ENCODE measurements at places on chromosomes 12 and 14.

- DNase-seq = no peak
These were observed at the start of gene SERPINA5 for GRCh38 chr14:94581127-94581999. SERPINA5 (plus strand) TSS chr14:94581426; CDS start chr14:94587363, 5,937 bp downstream.

DNA sequence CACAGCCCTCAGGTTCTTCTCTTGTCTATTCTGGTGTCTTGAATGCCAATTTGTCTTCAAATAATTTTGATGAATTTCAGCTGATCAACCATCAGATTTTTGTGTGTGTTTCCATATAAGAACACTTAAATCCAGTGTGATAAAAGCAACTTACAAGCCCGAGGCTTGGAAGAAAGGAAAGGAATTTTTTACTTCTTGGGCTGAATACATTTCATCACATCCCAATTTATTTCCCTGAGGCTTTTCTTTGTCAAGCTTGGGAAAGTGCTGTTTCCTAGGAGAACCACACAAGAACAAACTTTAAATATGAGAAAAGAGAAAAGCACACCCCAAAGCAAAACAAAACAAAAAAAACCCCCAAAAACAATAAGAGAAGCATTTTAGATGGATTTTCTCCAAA is 26.6 kb downstream of the GPRC5D start:
- no peak for DNase-seq

GRCh38 chr14:52835122-52835903 is 43.9 kb upstream of the GNPNAT1 start:
- no peak for DNase-seq

DNA sequence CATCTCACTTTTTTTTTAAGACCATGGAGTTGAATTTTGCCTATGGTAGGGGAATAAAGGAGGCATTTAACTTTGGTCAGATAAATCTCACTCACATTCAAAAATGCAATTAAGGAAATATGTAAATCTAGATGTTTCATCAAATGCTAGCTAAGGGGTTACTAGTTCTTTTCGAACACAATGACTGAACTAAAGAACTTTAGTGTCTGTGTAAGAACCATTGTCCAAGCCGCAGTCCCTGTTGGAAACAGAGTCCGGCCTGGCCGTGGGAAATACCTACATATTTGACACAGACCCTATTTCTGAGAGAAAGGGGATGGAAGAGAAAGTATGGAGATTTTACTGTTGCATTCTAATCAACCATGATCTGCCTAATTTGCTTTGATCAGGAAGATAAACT is 17.4 kb downstream of the LGR5 start:
- no peak for DNase-seq

- DNase-seq = peak; percentile 96
These were observed 16.4 kb downstream of the LRCOL1 start for GRCh38 chr12:132593938-132594358.

- DNase-seq = no peak
These were observed 584.5 kb upstream of the TBX3 start for GRCh38 chr12:115268451-115268850.

DNA sequence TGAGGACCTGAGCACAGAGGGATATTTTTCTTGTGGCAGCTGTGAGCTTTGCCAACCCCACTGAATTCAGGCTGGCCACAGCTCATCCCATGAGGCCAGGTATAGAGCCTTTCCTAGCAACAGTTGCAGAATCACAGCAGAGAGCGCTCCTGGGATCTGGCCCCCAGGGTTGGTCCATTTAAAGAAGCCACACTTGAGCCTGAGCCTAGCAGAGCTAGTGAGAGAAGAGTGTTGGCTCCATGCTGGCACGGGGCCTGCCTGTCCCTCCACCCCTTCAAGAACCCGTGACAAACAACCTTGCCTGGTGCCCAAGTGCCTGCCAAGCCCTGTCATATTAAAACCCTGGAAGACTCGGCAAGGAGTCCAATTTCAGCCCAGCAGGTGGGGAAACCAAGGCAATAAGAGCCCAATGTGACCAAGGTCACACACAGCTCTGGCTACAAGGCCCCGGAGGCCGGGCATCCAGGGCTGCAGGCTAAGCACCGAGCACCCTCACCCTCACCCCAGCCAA is 91.6 kb downstream of the LRRC74A start:
- DNase-seq = peak; percentile 41

- DNase-seq = no peak
These were observed 151.5 kb upstream of the PARP11 start for GRCh38 chr12:4024701-4025100.

GRCh38 chr14:22650046-22650739 is 6.0 kb upstream of the OR6J1 start:
- no peak for DNase-seq

GRCh38 chr12:123032736-123033391 is 52.4 kb downstream of the ARL6IP4 start:
- no peak for DNase-seq

DNA sequence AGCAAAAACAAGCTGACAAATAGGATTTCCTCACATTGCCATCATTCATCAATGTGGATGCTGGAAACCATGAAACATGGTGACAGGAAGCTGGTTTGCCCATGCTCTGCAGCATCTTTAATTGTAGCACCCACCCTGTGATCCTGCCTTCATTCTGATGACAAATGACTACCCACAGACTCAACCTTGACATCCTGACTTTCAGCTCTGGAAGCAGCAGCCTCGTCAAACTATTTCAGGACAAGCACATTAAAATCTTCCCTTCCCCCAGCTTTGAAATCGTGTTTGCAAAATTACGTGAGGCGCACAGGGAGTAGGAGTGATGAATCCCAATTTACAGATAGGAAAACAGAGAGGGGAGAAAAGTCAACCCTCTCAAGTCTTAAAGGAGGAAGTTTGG is 285.5 kb downstream of the GLT1D1 start:
- DNase-seq = no peak

GRCh38 chr14:23776296-23776695 is 140.1 kb downstream of the DHRS2 start:
- no peak for DNase-seq

DNA sequence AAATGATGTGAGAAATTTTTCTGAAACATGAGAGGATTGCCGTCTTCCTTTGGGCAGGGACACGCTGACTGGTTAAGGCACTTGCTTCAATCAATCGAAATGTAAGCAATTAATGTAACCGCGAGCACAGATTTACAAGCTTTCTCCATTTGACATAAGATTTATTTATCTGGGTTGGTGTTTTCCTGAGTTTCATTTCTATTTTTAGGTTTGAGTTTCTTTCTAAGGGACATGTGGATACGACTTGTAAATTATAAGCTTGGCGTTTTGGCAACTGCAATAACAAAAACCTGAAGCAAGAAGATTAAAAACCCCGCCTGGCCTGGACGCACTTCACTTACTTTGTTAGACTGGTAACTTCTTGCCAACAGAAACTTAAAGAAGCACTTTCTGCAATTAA is 20.3 kb upstream of the SINHCAF start:
- DNase-seq = no peak

- DNase-seq = no peak
These were observed 22.6 kb upstream of the BMP4 start for GRCh38 chr14:53979113-53979681.

DNA sequence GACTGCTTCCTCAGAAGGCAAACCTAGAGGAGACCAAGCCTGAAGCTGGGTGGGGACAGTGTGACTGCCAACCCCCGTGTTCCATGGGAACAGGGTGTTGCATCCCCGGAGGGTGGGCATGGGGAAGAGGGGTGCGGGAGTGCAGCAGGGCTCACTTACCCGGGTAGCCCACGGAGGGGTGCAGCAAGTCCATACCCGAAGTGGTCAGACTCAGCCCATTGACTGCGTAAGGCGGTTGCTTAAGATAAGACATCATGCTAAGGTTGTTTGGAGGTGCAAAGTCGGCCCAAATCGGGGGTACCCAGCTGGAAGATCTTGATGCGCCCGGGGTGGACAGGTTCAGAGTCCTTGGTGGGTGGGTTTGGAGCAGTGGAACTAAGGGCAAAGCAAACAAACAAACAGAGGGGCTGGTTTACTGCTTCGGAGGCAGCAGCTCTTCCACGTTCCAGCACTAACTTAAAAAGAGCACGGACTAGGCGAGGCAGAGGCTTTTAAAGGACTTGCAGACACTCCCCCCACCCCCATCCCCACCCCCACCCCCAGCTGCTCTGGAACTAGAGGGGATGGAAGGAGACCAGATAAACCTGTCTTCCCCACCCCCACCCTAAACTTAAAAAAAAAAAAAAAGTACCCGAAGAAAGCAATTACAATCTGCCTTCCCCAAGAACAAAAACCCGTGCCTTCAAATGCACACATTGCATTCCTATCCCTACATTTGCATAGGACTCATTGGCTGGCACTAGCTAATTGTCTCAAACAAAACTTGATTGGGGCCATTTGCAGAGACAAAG is 4.9 kb downstream of the OTX2 start:
- DNase-seq = no peak

DNA sequence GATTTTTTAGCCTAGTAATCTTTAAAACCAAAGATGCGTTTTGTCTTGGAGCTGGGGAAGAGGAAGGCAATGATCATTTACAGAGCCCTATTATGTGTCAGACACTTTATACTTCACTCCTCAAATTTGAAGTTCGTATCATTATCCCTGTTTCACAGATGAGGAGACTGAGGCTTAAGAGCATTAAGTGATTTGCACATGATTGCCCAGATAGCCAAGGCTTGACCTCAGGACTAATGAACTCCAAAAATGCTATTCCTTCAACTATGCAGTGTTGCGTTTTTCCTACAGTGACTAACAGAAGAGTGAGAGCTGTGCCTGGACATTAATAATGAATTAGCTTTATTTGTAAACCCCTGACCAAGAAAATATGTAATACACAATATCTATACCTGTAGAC is 136.8 kb upstream of the EEA1 start:
- no peak for DNase-seq

DNA sequence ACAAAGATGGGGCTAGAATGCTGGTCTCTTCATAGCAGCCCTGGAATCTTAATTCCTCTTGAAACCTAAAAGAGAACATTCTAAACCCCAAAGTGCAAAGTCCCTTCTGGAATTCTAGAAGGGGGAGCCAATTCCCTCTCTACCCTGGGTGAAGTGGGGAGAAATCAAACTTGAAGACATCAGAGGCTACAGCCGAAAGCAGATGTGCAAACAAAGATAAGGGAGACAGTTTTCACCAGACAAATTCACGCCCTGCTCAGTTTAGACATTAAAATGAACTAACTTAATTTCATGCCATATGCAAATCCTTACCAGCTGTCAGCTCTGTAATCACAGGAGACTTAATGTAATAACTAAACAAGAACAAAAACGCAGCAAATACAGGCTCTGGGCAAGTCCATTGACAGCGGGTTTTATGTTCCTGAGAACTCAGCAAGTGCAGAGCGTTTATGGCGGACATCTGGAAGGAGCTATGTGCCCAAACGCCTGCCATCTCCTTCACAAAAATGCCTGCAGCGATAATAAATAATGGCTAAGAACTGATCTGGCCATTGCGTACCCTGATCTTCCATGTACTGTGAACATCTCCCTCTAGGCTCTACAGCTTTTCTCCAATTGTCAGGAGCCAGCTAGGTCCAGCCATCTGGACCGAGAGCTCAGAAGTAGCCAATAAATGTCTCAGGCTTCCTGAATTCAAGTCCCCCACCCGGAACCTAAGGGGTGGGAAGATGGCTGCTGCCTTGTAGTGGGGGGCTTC is 19.1 kb upstream of the FICD start:
- no peak for DNase-seq

DNA sequence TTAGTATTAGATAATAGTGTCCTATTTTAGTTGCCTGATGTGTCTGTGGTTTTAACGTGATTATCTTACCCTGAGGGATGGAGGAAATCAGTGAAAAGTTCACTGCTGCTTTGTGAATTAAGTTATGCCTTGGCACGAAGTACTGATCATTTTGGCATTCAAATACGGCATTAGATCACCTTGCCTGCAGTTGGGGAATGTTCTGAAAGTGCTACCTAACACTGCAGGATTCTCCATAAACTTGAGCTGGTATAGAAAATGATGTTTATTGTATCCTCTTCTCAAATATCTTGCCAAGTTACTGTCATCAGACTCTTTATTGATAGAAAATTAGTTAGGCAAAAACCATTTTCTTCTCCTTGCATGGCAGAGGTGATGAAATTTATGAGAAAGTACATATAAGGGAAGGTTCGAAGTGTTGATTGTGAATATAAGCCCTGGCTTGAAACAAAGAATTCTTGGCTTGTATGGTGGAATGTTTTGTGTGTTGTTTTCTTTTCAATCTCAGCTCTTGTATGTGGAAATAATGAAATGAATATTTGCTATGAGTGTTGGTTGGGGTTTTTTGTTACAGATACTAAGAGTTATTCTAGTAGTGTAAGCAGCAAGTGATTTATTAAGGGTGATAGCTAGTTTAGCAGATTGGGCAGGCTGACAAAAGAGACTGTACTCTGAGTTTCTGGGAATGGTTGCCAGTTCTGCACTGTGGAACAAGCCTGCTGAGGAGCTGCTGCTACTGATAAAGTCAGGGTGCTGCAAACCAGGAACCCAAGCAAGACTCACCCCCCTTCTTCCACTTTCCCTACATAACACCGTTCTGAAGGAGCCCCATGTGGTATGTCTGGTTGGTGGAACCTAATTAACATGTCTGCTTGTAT is 448.3 kb downstream of the PCNX1 start:
- DNase-seq = peak; percentile 34

DNA sequence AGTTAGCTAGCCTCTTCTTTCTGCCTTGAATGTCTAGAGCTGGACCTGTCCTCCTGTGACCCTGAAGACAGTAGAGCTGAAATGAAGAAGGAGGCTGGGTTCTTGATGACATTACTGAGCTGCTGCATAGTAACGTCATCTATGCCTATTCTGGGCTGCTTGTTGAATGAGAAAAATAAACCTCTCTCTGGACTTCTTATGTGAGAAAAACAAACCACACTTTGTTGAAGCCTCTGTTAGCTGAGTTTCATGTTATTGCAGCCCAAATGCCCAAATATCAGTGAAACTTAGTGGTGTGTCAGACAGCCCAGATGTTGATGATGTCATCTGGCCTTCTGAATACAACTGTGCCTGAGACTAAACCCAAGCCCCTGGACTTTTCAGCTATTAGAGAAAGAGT is 67.0 kb upstream of the MAX start:
- no peak for DNase-seq

- DNase-seq = no peak
These were observed at the start of gene ZBTB42 for GRCh38 chr14:104800771-104801519. ZBTB42 (plus strand) TSS chr14:104801101; CDS start chr14:104801198, 97 bp downstream.

DNA sequence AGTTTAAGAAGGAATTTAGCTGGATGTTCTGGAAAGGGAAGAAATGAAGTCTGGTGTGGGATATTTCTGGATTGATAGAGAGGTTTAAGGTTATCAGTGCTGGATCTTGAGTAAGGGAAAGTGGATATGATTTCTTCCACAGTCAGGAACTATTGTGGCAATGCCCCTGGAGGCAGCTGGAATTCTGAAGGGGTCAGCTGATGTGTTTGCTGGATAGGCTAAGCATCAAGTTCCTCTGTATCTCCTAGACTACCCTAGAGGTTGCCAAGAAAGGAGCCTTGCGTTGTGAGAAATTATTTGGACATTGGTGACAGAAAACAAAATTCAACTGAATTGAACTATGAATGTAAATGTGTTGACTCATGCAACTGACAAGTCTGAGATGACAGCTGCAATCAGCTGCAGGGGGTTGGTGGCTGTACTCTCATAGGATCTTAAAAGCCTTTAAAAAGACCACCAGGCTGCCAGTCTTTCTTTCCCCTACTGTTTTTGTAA is 244.4 kb downstream of the ATXN7L3B start:
- DNase-seq = no peak
